ENCODE measurements at places on chromosomes 5 and 9. TPM values are rescaled to one million over a fixed set of nuclear protein-coding genes. Genes with fewer than 3 reads are reported as not detected.

- no peak for DNase-seq
Observed at GRCh38 chr5:112270299-112271293, 148.5 kb downstream of the EPB41L4A start.

Gene DND1
- total RNA-seq, result 2.3 TPM

DNA sequence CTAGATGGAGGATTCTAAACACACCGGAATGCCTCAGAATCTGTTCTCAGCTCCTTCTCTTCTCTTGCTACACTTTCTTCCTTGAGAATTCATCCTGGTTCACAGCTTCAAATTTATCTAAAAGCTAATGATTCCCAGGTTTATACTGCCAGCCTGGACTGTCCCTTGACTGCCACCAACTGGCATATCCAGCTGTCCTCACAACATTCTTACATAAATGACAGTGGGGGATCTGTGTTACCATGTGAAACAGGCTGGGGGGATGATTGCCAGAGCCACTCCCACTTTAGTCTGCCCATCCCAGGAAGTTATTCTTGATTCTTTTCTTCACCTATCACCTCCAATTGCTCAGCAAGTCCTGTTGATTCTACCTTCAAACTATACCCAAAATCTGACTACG lies 27.2 kb upstream of the ZFR start:
- DNase-seq, result no peak

Gene SLC34A3
- total RNA-seq, result not detected

Gene PCDHA11
- not detected for total RNA-seq

GRCh38 chr5:95358320-95358719 lies 32.8 kb upstream of the FAM81B start:
- no peak for DNase-seq

Gene SLC36A2
- total RNA-seq, result not detected

GRCh38 chr5:153459051-153459743 lies 31.3 kb upstream of the GRIA1 start:
- no peak for DNase-seq

Gene SPINK13
- total RNA-seq, result not detected

DNA sequence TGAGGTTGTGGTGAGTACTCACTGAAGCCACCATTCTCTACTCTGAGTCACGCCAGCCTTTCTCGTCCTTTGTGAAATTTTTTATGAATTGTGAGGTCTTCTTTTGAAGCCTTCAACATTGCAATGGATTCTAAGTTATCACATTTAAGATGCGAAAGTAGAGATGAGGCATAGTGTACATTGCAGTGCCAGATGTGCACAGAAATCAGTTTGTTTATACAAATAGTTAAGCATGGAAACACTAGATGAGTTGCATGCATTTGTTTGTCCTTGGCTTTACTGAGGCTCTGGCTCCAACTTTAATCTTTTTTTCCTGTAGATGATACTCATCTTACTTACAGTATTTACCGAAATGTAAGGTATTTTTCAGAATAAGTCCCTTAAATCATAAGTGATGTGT lies 453.7 kb upstream of the RIOK2 start:
- no peak for DNase-seq

Gene PCDHGA4
- total RNA-seq, result 0.12 TPM

DNA sequence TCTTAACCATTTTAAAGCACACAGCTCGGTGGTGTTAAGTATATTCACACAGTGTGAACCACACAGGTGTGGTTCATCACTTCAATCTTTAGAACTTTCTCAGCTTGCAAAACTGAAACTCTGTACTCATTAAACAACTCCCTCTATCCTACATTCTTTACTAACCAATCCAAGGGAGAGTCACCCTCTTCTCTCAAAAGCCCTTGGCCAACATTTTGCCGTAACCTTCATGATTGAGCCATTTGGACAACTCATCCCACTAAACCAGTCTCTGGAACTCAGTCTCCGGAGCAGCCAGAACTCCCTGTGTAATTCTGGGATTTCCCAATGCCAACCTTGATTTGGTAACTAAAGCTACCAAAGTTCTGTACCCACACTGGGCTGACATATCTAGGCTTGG lies 84.7 kb downstream of the TTC39B start:
- no peak for DNase-seq

DNA sequence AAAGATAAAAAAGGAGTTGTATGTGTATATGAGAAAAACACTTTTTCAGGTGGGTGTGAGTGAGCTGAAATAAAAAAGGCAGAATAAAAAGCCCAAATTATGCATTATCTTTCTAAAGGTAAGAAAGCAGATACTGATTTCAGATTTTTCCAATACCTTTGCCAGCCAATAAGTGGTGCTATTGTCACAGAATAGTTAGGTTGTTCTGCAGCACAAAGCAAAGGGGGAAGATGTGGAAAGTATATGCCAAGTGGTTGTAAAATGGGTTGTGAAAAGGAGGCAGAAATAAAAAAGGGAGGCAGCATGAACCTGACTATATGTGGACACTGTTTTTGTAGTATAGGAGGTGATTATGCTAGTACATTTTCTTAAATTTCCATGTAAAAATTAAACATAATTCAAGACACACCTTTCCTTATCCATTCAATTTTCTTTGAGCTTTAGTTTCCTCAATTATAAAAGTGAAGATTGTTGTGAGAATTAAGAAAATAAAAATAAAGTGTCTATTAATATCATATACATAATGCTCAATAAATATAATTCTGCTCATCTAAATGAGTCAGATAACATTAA lies 106.7 kb downstream of the SMIM15 start:
- no peak for DNase-seq

- no peak for DNase-seq
Observed at GRCh38 chr5:103135461-103135860, 15.4 kb downstream of the PPIP5K2 start.

- no peak for DNase-seq
Observed at GRCh38 chr5:106963630-106964029, 707.1 kb downstream of the EFNA5 start.

DNA sequence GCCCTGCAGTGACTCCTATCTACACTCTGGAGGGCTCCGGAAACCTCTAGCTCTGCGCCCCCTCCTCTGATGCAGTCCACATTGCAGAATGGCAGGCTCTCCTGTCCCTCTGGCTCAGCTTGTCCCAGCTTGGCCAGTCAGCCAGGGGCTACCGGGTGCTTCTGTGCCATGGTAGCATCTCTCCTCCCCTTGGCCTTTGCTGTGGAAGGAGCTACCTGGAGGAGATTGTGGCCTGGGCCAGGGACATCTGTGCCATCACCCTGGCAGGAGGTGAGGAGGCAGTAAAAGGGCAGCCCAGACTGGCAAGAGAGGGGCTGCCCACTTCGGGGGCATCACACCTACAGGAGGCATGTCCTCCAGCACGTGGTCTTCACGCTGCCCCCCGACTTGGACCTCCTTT lies 38.1 kb upstream of the FCN1 start:
- no peak for DNase-seq

Gene NTNG2
- 0.77 TPM for total RNA-seq

Gene GPR150
- total RNA-seq, result 0.82 TPM

DNA sequence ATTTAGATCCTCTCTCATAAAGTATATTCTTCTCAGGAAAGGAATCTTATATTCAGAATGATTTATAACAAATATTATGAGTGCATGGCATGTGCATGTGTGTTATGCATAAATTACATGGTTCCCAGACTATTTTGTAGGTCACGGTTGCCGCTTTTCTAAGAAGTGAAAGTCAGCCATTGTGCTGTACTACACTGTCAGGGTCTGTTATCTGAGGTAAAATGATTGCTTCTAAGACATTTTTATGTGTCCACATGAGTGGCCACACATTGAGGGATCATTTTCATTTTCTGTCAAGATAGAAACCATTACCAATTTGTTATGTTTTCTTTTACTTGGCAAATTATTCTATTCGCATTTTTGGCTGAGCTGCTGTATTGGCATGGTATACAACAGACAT lies 210.8 kb downstream of the CWC27 start:
- no peak for DNase-seq

GRCh38 chr9:99309141-99309939 lies 87.3 kb downstream of the SEC61B start:
- DNase-seq, result no peak

Gene RAB14
- total RNA-seq, result 58.2 TPM

- no peak for DNase-seq
Observed at GRCh38 chr9:126347911-126348760, 21.5 kb downstream of the MVB12B start.

DNA sequence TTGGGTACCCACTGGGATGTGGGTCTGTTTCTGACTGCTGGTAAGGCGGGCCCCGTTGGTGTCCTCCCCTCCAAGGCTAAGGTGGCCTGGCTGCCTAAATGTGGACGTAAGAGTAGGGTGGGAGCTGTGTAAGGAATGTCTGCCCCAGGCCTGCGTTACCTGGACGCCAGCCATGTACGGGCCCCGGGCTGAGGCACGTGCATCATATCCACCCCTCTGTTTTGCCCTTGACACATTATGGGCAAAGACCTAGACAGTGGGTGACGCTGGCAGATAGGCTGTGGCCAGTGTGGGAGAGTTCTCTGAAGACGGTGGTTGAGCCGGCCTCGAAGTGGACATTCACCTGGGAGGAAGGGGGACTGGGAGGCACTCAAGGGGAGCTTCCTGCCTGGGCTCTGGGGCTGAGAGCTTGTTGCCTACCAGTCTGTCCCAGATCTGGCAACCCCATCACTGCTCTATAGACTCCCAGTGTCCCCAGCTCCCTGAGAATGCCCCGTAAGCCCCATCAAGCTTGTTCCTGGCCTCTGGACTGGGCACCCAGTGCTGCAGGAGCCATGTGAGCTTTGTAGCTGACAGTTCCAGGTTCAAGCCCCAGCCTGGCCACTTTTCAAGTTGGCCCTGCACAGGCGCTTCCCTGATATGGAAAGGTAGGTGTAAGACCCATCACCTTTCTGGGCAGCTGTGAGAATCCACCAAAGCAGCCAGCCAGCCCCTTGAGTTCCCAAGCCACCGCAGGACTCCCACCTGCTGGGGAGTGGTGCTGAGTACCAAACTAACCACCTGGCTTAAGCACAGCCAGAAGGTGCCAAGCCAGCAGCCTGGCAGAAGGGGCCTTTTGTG lies 3.2 kb upstream of the PRR7 start:
- DNase-seq, result no peak

DNA sequence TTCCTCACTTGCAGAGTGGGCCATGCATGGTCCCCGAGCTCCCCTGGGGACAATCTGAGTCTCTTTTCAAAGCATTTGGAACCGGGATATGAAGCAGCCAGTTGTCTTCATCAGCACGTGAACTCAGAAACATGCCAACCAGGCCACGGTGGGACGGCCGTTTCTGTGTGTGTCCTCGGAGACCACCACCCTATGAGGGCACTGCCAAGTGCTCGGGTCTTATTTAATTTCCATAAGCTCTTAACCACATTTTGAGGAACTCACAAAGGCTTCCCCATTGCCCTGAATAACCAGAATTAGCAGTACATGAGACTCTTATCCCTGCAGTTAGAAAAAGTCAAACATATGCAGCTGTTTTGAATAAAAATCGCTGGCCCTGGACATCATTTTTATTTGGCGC lies 60.1 kb downstream of the OTULIN start:
- DNase-seq, result no peak
